PC-9 (cell line): ENCODE measurements at places on chromosomes 3 and 15. TPM values are rescaled to one million over a fixed set of nuclear protein-coding genes. Genes with fewer than 3 reads are reported as not detected.

DNA sequence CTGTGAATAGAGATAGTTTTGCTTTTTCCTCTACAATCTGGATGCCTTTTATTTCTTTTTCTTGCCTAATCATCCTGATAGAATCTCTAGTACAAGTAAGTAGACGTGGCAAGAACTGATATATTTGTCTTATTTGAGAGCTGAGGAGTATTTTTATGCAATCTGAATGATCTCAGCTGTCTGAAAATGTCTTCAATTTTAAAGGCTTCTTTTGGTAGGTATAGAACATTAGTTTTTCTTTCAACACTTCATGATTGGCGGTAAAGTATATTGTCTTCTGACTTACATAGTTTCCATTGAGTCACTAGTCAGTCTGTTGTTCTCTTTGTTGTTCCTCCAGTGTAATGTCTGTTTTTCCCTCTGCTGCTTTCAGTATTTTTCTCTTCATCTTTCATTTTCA, 31.3 kb downstream of the MGA start:
- no peak for DNase-seq

GRCh38 chr3:53170325-53171063, 9.5 kb downstream of the PRKCD start:
- no peak for DNase-seq

GRCh38 chr3:66411474-66411873, 89.3 kb downstream of the LRIG1 start:
- no peak for DNase-seq

- no peak for DNase-seq
Observed at GRCh38 chr3:143851331-143852017, 3.2 kb upstream of the SLC9A9 start.

- DNase-seq: peak; percentile 70
Observed at GRCh38 chr3:15310491-15311370, 21.7 kb downstream of the SH3BP5 start.

GRCh38 chr15:48682942-48683651, 37.6 kb upstream of the FBN1 start:
- DNase-seq: peak; percentile 70

DNA sequence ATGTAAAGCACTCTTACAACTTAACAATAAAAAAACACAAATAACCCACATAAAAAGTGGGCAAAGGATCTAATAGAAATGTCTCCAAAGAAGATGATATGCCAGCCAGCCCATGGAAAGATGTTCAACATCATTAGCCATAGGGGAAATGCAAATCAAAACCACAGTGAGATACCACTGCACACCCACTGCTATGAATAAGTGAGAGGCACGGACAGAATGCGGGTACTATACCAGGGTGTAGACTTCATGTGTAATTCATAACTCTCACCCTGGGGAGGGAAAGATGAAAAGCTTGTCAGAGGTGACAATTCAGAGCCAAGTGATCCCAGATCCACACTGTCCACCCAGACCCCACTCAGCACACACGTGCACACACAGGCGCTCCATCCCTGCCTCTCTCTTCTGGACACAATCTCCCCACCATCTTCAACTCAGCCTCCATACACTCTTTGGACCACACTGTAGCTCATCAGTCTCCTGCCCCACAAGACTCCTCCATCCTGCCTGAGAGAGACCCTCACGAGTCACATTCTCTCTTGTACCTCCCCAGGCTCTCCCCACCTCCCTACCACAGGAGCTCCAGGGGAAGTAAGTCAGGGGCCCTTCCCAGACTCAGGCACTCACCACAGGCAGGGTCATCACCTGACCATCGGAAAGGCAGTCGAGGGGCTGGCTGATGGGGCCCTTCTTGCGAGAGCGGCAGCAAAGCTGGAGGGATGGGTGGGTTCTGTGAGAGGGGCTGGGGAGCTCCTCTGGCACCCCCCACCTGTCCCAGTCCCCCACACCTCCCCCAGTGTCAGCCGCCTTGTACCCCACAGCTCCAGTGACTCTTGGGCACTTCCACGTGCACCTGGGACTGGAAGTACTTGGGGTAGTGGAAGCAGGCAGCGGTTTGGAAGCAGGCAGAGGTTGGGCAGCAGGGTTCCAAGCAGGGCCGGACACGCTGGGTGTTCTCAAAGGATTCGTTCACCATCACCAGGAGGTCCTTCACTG, 21.3 kb downstream of the PLA2G4E start:
- no peak for DNase-seq

DNA sequence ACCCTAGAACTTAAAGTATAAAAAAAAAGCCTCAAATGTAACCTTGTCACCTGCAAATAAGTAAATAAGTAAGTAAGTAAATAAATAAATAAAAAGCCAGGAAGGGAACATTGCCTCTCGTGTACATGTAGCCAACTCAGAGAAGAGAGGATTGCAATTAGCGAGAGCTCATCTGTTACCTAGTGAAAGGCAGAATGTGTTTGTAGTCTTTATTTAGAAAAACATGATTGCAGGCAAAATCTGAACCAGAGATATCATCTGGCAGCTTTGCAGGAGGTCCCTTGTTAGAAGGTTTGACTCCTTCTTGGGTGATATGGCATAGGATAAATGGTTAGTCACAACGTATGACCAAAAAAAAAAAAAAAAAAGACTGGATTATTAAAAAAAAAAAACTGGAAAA, 71.6 kb upstream of the SYN2 start:
- no peak for DNase-seq

DNA sequence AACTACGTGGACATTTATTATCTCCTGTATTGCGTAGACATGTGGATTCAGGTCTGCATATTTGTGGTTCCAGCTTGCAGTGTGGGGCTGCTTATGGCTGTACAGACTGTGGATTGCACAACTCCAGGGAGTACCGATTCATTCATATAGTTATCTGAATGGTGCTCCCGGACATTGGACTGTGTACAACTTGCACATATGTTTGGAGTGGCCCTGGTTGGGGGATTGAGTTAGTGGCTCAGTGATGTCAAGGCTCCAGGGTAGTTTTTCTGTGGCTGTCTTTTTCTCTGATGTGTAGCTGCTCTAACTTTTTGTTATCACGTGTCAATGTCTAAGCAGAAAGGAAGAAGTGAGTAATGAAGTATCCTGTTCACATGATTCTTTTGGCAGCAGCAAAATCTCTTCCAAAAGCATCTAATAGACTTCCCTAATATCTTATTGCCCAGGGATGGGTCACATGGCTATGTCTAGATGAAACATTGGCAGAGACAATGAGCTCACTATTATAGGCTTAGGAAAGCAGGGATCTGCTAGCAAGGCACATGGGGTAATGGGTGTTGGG, 15.8 kb downstream of the ST3GAL6 start:
- DNase-seq: no peak

DNA sequence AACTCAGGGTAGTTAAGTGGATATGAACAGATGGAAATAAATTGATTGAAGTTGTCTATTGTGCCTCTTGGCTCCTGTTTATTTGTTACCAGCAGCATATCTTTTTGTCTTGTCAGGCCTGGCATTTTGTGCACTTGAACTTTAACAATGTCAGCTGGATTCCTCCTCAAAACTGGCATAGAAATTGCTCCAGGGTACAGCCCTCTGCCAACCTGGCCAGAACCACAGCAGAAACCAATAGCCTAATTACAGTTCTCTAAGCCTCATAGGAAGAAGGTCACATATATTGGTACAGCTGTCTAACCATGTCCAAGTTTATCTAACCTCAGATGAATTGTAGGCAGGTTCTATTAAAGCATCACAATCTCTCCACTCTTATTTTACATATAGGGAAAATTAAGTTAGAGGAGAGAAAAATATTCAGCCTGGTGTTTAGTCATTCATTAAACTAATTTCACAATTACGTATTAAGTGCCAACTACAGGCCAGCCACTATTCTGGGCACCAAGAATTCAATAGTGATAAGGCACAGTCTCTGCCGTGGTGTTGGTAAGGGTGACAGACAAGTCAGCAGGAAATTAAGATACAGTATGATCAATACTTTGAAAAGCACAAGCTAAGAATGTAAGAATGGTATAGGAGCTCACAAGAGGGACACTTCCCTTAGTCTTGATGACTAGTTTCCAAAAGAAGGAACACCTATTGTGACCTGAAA, 452.9 kb upstream of the NECTIN3 start:
- no peak for DNase-seq

GRCh38 chr3:185216607-185216958, 37.3 kb downstream of the EHHADH start:
- no peak for DNase-seq

DNA sequence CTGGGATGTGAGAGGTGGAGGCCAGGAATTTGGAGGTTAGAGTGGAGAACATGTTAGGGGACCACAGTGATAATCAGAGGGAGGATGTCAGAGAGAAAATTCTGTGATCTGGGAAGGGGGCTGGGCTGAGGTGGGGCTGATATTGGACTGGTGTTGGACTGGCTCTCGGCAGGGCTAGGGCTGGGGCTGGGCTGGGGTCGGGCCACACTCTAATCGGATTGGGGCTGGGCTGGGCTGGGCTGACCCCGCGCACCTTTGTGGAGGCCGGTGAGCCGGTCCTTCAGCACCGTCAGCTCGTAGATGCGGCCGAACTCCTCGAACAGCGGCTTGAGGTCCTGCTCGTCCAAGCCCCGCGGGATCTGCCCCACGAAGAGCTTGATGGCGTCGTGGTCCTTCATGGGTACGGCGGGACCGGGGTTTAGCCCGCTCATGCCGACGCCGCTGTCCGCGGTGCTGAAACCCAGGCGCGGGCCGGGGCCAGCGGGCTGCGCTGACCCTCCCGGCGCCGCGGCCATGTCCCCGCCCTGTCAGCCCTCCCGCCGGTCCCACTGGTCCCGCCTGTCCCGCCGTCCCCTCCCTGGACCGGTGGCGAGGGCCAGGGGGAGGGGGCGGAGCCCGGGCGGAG, 485 bp downstream of the CELF6 start:
- peak; percentile 69 for DNase-seq

DNA sequence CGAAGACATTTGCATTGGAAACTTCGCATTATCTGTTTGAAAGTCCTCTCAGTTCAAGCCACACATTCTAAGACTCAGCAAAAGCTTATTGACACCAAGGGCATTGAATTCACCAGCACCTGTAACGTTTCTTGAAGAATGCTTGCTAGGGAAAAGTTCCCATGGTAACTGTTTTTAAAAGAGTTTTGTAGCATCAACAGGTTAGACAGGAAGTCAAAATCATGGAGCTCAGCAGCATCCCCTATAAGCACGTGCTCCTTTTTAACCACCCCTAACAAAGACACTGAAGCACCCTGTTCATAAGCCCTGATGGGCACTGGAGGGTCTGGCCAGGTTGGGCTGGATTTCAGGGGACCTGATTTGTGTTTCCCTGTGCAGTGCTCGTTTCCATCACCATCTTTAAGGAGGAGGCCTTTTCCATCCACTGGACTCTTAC, 229.7 kb upstream of the BHLHE40 start:
- DNase-seq: no peak

- no peak for DNase-seq
Observed at GRCh38 chr3:33054100-33055092, 42.5 kb downstream of the GLB1 start.

DNA sequence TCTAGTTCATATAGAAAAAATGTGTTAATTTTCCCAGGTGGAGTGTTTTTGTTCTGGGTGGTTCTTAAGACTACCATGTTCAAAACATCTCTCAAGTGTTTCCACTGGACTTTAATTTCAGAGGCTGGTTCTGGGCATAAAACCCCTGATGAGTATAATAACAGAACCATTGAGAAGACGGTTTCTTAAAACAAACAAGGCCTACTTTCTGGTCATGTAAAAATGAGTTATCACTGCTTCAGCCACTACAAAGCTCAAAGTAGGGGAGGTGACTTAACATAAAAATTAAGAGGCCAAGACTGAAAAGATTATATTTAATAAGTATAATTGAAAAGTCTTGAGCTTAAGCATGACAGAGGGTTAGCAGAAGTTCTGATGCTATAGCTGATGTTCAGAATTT, 33.8 kb downstream of the RYR3 start:
- no peak for DNase-seq

DNA sequence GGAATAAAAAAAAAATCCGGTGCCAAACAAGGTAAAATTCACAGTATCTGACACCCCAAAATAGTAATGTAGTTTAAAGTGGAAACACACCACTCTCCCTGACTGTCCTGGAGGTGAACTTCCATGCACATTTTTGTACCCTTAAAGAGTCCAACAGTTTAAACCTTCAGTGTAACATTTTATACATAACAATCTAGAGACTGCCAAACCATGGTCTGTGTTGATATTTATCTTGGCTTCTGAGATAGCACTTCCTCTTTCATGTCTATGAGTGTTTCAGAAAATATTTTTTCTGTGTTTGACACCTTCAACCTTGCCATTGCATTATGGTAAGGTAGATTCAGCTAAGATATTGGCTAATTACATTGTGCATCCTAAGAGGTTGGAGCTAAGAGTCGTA, 13.9 kb downstream of the TMEM45A start:
- DNase-seq: no peak

- no peak for DNase-seq
Observed at GRCh38 chr3:12175844-12176453, 17.2 kb upstream of the TIMP4 start.

DNA sequence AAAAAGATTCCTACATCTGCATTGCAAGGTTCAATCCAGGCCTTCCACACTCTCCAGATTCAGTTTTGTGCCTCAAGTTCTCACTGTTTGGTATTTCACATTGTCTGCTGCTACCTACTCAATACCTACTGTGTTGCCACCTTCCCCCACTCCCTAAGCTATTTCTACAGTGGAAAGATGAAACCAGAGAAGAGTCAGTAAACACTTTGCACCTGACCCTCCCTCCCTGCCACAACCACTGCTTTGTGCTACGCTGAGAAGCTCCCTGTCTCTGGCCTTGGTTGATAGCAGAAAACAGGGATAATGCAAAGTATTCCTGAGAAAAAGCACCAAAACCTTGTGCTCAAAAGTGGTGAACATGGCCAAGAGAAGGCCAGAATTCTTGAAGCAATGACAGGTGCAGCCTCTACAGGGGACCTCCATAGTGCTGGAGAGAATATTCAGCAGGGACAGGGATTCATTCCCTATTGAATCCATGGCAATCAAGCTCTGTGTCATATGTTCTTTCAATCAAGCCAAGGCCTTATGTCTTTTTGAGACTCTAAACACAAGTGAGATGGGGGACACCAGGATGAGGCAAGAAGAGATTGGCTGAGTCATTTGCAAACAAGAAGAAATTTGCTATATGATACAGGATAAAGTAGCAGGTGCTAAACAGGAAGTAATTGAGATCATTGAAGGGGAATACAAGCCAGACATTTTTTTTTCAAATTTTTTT, 83.5 kb upstream of the LIPC start:
- DNase-seq: peak; percentile 58

DNA sequence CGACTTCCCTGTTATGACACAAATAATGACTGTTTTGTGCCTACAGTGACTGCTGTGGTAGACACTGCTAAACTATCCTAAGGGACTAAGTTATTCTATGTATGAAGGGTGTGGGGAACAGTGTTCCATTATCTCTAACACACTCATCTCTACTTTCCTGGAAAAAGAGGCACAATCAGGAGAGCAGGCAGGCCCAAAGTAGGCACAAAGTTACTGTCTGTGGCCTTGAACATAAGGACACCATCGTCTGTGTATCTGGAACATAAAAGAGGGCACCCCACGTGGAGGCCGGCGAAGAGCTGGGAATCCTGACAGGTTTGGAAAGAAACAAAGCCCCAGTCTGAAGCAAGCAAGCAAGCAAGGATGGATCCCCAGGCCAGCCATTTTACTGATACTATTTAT, 1.5 kb downstream of the ABCC5 start:
- no peak for DNase-seq

The ZKSCAN7 gene
- 0.83 TPM in 2 replicates for total RNA-seq

The DUOX1 gene
- total RNA-seq: 0.08 TPM in 1 of 2 replicates, not detected in the other

The CAPN3 gene
- total RNA-seq: 0.18 and 0.50 TPM in 2 replicates

The KBTBD13 gene
- not detected in 2 replicates for total RNA-seq

The SENP8 gene
- 1.9 and 3.8 TPM in 2 replicates for total RNA-seq

The SEMA6D gene
- not detected in 2 replicates for total RNA-seq

The LRRC3B gene
- not detected in 2 replicates for total RNA-seq

The CYP8B1 gene
- total RNA-seq: not detected in 2 replicates

The KBTBD8 gene
- not detected in 2 replicates for total RNA-seq
